ENCODE measurements at places on chromosomes 3 and 15.
A peak's percentile ranks its signal among the peaks of the same experiment; 100 is the strongest.

DNA sequence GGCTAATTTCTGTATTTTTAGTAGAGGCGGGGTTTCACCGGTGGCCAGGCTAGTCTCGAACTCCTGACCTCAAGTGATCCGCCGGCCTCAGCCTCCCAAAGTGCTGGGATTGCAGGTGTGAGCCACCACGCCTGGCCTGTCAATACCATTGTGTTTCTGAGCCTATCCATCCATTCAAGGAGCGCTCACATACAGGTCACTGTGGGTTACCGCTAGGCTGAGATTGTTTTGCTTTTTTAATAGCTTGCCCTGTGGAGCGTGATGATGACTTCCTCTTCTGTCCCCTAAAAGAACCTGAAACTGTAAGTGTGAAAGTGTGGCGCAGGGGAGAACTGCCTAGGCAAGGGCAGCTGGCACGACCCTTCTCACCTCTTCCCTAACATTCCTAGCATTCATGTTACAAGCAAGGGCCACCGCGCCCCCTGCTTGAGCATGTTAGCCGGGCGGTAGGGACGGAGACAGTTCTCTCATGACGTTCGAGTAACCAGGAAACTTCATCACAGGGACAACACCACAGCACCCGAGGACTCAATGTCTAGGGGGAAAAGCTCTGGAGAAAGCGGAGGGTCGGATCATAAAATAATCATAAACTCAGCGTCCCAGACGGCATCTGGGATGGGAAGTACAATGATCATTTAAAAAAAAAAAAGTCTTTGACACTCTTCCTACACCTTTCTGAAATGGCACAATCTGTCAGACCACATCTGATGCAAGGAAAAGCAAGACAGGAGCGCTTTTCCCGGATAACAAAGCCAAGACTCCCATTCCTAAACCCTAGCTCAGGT lies 790 bp downstream of the LAMP3 start:
- no peak for DNase-seq

GRCh38 chr15:91787198-91787597 lies 66.3 kb upstream of the SLCO3A1 start:
- no peak for DNase-seq

GRCh38 chr15:98900356-98900755 lies 107.2 kb downstream of the PGPEP1L start:
- DNase-seq, result no peak

GRCh38 chr15:95884276-95884675 lies 446.2 kb upstream of the NR2F2 start:
- DNase-seq, result no peak

GRCh38 chr3:59558906-59559720 lies 509.3 kb upstream of the CFAP20DC start:
- DNase-seq, result no peak

DNA sequence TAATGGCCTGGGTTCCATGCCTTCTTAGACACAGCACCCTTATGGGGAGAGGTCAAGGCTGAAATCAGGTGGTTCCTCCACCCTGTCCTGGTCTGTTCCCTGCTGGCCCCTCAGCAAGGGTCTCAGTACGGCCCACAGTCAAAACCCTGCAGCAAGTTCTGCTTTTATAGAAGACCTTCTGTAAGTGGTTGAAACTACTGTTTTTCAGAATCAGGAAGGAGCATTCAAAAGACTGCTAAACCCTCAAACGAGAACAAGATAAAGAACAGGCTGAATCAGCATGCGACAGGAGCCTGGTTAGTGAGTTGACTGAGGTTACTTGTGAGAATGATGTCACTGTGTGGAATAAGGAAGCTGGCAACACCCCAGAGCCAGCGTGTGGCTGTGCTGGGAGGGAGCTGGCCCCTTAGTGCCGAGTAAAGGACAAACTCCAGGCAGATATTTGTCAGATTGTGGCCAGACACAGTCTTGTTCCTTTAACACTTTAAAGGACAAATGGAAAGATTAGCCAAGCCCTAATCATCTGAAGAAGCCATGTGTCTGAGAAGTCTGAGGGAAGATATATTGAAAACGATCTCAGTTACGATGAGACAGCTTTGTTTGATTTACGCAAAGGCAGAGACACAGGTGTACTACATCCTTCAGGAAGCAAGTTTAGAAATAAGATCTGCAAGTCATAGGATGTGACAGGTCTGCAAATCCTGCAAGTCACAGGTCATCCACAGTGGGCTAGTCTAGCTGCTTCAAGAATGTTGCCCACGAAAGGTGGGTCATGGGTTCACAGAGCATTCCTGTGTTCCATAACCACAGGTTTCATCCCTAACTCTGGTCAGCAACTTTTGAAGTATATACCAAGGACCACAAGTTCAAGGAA lies 54.0 kb downstream of the B3GNT5 start:
- DNase-seq, result no peak

- no peak for DNase-seq
Measured at GRCh38 chr3:194471863-194472262, 14.9 kb downstream of the ATP13A3 start.

DNA sequence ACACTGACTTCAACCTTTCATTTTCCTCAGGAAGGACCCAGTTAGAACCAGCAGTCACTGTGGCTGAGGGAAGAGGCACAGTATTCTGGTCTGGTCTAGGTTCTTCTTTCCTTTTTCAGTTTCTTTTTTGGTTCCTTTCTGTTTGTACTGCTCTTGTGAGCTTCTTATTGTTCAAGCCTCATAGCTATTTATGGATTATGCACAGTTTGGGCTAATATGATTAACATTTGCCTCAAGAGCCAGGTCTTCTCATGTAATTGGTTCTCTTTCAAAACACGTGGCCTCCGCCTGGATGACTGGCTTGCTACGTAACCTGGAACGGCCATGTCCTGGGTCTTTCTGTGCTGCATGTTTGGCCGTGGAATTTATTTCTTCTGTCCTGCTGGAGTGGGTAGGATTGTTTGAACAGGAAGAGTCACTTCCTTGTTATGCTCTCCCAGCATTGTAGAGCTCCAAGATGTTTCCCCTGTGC lies 43.3 kb downstream of the RBMS3 start:
- DNase-seq, result no peak

DNA sequence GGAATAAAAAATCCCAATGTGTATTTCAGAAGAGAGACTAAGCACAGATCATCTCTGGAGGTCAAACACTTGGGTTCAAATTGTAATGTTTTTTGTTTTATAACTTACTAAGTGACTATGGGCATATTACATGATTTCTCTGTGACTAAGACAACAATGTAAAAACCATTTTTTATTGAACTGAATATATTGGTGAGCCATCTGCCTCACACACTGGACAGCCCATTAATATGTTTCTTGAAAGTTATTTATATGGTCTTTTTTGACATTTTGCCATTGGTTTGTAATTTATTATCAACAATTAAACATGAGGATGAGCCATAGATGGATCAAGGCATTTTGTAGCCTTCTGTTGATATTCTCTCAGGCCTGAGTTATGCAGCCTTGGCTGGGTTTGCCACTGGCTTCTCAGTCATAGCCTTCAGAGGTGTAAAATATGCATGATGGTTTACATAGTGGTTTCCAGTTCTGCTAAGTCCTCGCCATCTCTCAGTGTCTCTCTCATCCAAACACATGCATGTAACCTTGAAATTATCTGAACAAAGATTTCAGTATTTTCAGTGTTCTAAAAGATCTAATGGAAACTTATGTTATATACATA lies 997.2 kb downstream of the DIPK2A start:
- no peak for DNase-seq

GRCh38 chr15:81023483-81024264 lies 23.0 kb downstream of the TLNRD1 start:
- peak; percentile 65 for DNase-seq

DNA sequence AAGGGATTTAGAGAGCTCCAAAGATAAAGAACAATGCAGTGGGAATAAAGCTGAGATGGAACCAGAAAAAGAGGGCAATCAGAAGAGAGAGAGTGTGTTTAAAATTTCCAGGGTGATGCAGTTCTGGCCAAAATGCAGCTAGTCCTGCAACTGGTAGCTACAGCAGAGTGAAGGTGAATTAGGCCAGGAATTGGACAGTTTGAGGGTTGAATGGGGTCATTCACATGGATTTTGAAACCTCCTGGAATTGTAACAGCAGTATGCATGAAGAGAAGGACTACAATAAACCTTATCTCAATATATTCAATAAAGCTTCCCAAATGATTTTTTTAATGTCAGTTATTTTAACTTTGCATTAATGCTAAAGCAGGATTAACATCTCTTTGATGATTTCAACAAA lies 85.2 kb downstream of the CBLB start:
- DNase-seq, result no peak

- no peak for DNase-seq
Measured at GRCh38 chr3:53030619-53031449, 15.0 kb downstream of the SFMBT1 start.

DNA sequence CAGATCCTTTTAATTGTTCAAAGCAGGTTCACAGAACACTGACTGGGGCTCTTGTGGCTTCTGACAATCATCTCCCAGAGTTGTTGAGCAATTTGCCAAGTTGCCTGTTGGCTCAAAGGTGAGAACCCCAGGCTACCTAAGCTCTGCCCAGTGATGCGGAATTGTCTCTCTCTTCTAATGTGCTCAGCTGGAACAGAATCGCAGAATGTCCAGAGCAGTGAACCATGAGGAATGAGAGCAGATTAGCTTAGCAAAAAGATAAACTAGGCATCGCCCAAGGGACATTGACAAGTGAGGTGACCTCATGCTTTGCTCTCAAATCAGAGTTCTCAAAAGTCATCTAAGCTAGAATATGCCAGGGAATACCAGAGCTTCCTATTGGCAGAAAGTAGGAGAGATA lies 148.1 kb downstream of the WDR76 start:
- DNase-seq, result no peak

DNA sequence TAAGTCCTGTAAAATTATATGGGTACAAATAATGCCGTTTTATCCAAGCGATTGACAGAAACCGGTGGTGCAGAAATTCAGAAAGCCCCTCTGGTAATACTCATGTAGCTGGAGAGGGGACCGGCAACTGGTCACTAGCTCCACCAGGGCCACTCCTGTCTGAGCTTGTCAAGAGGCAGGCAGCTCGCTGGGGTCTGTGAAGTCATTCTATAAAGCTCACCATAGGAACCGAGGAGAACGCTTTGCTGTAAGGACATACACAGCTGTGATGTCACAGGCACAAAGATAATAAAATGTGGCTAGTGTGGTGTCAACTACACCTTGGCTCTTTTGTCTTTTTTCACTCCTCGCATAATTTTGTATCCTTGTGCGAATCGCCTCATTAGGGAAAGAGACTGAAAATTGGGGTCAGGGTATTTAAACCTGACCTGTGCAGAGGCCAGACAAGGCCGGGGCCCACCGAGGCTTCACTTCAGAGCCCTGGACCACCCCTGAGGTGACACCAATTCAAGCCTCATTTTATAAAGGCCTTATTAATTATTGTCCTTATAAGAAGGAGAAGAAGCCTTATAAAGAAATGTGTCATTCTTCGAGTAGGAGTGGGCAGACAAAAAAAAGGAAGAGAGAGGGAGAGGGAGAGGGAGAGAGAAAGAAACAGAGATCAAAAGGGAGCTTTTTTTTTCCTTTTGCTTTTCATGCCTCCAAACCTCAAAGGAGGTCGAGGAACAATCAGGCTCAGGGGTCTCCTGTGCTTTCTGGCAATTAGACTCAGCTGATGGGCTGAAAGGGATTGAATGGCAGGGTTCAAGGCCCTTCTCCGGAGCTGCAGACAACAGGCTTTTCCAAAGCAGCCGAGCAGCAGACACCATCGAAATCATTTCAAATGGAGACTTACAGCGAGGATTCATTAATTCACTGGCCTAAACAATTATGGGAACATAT lies 813.3 kb upstream of the ARRDC4 start:
- DNase-seq, result no peak

DNA sequence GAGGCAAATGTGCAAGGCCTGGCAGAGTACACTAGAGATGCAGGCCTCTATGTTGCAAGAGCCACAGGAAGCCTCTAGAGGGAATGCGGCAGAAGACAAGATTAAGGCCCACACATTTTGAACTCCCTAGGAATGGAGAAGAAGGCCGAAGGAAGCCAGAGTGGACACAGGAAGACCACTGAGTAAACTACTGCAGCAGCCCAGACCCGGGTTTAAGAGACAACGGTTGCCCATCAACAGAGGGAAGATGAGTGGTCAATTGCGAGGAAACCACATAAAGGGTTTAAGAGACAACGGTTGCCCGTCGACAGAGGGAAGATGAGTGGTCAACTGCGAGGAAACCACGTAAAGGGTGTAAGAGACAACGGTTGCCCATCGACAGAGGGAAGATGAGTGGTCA lies 14.6 kb downstream of the CHSY1 start:
- DNase-seq, result no peak

DNA sequence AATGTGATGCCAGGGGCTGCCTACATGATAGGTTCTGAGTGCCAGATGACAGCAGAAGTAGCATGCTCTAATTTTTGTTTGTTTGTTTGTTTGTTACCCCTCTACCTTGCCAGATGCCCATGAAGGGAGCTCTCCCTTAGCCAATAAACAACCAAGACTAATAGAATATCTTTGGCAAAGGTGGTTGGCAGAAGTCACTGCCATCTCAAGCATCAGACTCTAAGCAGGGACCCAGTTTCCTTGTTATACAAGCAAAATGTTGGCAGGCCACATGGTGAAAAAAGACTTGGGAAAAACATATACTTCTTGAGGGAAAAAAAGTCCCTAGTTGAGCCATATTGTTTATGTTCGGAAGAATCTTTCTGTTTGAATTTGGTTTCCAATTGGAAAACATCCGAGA lies 609.0 kb upstream of the CFAP20DC start:
- DNase-seq, result no peak

- DNase-seq, result no peak
Measured at GRCh38 chr15:40053079-40053830, 14.3 kb upstream of the SRP14 start.

- no peak for DNase-seq
Measured at GRCh38 chr3:123758081-123758564, 126.0 kb downstream of the MYLK start.

GRCh38 chr15:66865622-66866611 lies 163.9 kb downstream of the SMAD6 start:
- no peak for DNase-seq

DNA sequence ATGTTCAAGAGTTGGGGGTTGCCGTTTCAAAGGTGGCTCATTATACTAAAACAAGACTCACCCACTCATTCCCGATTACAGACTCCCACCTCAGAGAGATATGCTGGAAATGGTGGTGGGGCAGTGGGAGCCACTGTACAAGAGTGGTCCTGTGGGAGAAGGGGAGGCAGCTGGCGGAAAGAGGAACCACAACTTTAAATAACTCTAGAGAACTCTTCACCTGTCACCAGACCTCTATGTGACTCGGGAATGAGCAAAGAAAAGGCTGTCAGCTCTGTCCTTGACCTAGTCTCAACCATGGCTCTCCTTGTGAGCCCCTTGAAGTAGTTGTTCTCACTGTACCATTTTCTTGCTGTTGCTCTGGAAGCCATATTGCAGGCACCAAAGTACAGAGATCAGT lies 293.8 kb downstream of the CHST2 start:
- DNase-seq, result no peak

GRCh38 chr15:81856634-81857026 lies 189.2 kb downstream of the MEX3B start:
- DNase-seq, result no peak

GRCh38 chr3:14320219-14320618 lies 82.2 kb upstream of the SLC6A6 start:
- no peak for DNase-seq

GRCh38 chr15:79897701-79898113 lies 893 bp upstream of the MTHFS start:
- DNase-seq, result no peak

- no peak for DNase-seq
Measured at GRCh38 chr3:155780291-155780690, 25.8 kb downstream of the C3orf33 start.

- no peak for DNase-seq
Measured at GRCh38 chr3:147846854-147847478, 437.8 kb downstream of the ZIC1 start.

- no peak for DNase-seq
Measured at GRCh38 chr15:61243983-61244593, 15.0 kb upstream of the RORA start.

GRCh38 chr3:33134026-33134625 lies 20.3 kb downstream of the CRTAP start:
- no peak for DNase-seq
